NCI-H1930 (cell line): ENCODE measurements at places on chromosomes 7 and 10.

DNA sequence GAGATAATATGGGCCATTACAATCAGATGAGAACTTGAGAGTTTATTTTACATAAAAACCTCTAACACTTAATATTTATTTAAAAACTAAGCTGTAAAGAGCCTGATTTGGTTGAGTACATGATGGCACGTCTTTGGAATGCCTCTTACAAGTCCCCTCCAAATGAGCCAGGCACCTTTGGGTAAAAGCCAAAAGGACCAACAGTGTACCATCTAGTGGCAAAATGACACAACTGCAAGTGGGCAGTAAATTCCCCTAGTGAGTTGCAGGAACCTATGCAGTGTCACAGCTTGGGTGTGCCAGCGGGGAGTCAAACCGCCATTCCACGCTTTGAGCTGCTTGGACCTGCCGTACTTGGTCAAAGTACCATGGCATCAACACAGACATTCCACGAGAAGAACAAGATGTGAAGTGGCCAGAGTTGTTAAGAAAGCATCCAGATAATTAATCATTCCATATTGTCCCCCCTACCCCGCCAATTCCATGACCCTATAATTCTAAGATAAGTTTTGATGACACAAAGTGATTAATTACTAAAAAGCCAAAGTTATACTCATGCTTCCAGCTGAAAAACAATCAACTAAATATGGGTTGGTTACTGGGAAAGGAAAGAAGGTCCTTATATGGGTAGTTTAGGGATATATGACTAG lies 115.2 kb downstream of the SORBS1 start:
- no peak for DNase-seq

DNA sequence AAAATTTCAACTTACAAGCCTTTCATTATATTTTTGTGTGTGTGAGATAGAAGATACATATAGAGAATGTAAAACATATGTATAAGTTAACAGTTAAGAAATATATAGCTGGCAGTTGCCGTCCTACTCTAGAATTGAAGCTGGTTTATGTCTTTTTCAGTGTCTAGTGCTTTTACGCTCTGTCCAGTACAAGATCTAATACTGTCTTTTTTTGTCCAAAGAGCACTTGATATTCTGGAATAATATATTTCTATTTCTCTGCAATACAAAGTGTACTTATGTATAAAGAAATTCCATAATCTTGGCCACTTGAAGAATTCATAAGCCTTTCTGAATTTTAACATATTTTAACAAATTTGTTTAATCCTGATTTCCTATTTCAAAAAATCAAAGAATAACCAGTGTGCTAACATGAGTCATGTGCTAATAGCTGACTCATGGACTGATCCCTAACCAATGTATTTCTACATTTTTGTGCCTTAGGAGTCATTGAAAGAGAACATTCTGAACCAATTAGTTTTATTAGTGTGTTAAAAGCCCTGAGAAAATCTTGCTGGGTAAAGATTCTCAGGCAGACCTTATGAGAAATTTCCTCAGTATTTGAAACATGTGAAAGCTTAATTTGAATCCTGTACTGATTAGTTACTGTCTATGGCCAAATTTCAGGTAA lies 73.2 kb upstream of the CCAR1 start:
- no peak for DNase-seq

DNA sequence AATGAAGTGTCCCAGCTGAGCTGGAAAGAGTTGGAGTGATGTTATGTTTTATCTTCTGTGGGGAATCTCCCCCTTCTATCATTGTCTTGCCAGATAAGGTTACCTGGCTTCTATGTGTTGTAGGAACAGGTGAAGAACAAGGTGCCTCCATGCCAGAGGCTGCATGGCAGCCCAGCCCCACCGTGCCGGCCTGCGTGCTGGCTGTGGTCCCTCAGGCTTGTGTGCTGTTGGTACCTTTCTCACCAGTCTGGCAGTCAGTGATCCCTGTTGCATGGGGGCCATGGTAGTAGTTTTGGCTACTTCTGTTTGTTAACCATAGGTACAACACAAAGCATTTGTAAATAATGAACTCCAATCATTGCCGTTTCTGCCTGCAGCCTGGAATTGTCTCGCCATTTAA lies 37.9 kb downstream of the CCM2 start:
- no peak for DNase-seq

DNA sequence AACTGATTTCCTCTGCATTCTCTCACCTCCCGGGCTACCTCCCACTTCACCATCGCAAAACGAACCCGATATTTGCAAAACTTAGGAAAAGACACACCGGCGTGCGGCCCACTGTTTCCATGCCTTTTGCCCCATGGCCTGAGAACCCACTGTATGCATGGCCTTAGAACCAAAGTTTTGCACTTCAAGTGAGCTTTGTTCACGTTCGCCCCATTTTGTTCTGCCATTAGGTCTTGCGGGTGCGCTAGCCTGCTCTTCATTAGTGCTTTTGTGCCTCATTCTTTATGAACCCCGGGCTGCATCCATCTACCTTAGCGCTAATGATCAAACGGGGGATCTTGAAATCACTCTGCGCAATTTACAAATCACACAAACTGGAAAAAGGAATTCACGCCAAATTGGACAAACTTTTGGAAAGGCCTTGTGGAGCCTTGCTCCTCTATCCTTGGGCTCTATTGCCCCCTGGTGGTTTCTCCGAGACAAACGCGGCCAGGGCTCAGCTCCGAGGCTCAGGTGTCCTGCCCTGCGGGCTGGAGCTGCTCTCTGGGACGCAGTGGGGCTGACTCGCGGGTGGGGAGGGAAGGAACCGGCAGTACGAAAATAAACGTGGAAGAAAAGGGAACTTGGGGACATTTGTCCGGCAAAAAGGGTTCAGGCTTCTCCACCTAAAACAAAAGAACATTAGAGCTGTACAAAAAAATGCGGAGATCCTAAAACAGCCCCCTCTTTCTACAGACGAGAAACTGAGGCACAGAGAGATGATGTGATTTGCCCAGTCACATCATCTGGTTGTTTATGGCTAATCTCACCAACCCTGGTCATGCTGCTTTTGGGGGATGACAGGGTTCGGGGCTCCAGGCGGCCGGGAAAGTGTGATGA lies 300.4 kb upstream of the NFE2L3 start:
- DNase-seq, result peak; percentile 74

GRCh38 chr10:13152296-13152695 lies 9.1 kb upstream of the MCM10 start:
- no peak for DNase-seq

- no peak for DNase-seq
Measured at GRCh38 chr10:817371-817770, 114.1 kb downstream of the LARP4B start.

DNA sequence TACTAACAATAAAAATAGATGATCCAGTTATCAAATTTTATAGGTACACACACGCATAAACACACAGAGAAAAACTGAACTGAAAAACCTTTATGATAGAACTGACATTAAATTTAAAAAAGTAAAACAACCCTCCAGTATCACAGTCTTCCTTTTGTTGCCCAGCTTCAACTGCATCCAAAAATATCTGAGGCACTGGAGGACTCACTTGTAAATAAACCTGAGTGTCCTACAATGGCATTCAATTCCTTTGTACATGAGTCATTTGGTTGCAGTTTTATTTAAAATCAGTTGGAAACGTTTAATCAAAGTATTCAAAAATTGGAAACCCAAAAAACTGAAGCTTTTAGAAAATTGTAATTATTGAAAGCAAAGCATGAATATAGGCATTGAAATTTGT lies 265.2 kb upstream of the CSTF2T start:
- DNase-seq, result no peak

DNA sequence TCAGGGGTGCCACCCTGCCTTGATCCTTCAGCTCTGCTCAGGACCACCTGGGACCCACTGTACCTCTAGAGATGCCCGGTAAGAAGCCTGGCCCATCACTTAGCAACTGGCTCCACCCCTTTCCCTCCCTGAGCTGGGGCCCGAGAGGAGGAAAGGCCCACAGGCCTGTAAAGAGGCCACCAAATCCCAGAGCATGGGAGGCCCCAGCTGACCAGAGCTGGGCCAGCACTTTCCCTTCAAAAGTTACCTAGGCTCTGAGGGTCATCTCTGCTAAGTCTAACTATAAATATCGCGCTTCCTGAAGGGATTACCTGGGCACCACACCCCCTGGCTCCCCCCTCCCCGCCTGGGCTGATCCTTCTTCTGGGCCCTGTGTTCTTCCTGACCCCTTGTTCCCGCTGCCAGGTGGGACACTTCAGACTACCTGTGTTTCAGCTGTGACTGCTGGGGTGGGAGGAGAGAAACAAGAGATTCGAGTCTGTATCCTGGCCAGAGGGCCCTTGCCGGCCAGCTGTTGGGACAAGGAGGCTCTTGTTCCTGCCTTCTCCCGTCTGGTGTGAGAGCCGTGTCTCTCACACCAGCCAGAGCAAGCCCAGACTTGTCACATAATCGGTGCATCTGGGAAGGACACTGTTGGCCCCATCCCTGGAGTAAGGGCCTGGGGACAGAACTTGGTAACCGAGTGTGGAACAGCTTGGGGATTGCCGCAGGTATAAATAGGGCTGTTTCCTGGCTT lies 22.8 kb upstream of the ANKRD2 start:
- DNase-seq, result no peak

GRCh38 chr7:47040795-47041347 lies 541.0 kb downstream of the TNS3 start:
- no peak for DNase-seq

GRCh38 chr7:151727579-151728285 lies 149.2 kb downstream of the PRKAG2 start:
- no peak for DNase-seq

DNA sequence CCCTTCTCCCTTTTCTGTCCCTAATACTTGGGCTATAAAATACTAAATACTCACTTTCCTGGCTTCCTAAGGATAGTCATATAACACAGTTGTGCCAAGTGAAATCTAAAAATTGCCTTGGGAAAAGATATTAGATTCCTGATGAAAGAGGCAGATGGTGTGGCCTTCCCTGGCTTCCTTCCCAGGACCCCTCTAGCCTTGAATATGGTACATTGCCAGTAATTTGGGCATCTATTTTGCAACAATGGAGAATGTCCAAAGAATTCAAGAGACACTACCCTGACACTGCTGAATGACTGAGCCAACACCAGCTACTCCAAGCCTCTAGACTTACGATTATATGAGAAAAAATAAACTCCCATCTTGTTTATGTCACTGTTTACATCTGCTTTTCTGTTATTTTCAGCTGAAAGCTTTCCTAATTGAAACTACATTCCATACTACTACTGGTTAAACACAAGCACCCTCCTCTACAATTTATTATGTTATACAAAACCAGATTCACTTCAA lies 17.9 kb downstream of the COPG2 start:
- no peak for DNase-seq

DNA sequence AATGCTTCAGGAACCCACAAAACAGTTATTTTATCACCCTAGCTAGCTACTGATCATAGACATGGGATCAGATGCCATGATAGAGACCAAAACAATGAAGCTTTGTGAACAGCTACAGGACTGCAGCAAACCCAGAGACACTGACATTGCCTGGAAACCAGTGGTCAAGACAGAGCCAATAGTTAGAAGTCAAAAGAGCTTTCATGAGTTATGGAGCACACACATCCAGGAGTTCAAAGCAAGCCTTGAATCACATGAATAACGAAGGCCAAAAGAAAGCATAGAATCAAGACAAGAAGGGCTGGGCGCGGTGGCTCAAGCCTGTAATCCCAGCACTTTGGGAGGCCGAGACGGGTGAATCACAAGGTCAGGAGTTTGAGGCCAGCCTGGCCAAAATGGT lies 34.5 kb upstream of the GSAP start:
- no peak for DNase-seq

DNA sequence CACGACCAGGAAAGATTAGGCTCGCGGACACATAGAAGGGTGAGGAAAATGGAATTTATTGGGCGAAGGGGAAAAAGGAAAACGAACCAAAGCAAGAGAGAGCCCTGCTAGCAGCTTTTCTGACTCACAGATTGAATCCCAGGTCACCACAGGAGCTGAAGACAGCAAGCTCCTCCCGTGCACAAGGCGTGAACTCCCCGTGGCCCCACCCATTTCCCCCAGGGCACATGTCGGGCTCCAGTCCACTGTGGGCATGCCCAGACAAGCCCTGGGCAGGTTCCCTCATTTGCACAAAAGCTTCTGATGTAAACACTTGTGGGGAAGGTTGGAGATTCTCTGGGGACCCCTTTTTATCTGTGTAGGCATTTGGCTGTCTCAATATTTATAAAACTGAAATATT lies 582.4 kb downstream of the SUGCT start:
- DNase-seq, result peak; percentile 1

DNA sequence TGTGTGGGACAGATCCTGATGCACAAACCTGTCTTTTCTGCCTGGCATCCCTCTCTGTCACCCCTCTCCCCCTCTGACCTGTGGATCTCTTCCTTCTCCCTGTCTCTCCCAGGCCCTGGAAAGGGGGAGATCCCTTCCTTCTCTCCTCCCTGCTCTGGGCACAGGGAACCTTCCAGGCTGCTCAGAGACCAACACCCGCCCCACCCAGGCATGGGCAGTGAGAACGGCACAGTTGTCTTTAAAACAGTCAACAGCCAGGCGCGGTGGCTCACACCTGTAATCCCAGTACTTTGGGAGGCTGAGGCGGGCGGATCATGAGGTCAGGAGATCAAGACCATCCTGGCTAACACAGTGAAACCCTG lies 34.7 kb downstream of the KCNH2 start:
- DNase-seq, result no peak

DNA sequence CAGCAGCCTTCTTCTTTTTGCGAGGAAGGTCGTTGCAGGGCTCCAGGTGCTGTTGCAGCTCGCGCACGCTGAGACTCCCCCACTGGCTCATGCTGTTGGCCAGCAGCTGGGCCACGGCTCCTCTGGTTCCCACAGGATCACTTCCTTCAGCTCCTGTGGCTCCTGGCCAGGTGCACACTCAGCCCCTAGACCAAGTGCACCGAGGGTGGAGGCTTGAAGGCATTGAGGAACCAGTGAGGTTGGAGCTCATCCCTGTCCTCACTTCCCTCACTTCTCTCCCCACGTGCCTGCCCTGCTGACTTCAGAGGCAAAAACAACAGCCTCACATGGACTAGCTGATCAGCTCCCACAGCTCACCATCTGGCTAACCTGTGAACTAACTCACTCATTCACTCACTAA lies 46.2 kb upstream of the ADRB1 start:
- DNase-seq, result no peak

- DNase-seq, result no peak
Measured at GRCh38 chr7:27899601-27900000, 159.6 kb downstream of the TAX1BP1 start.

DNA sequence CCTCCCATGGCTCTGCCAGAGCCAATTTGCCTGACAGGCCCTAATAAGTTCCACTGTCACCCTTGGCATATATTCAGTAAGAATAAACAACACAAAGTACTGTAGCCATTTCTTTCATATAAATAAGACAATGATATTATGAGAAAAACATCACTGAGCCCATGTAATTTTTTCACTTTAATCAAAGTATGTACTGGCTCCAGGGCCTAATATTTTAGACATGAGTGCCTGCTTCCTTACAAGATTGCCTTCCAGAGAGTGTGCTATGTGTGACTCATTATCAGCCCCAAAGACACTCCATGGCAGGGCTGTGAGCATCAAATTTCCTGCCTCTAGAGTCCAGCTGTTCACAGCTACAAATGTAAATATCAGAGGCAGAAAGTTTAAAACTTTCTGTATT lies 297.6 kb downstream of the LHFPL3 start:
- no peak for DNase-seq

GRCh38 chr7:1752771-1753563 lies 82.9 kb downstream of the ELFN1 start:
- DNase-seq, result no peak

- DNase-seq, result no peak
Measured at GRCh38 chr7:36216063-36216684, 63.1 kb downstream of the EEPD1 start.
